ENCODE measurements at places on chromosomes 16 and 17.
A peak's percentile ranks its signal among the peaks of the same experiment; 100 is the strongest.

DNA sequence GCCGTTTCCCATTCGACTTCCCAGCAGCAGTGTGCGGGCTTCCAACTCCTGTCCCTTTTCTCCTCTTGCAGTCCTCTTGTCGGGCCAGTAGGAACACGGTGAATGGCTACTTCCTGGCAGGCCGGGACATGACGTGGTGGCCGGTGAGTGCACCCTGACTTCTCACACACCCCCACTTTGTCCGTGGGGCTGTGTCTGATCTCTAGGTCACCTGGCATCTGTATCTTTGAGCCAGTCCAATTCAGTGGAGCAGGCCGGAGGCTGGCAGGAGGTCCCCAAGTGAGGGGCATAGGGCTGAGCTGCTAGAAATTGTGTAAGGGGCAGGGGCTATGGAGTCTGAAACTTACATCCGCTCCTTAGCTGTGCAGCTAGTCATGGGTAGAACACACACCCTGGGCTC, 6.6 kb downstream of the SLC5A10 start:
- DNase-seq, result no peak

DNA sequence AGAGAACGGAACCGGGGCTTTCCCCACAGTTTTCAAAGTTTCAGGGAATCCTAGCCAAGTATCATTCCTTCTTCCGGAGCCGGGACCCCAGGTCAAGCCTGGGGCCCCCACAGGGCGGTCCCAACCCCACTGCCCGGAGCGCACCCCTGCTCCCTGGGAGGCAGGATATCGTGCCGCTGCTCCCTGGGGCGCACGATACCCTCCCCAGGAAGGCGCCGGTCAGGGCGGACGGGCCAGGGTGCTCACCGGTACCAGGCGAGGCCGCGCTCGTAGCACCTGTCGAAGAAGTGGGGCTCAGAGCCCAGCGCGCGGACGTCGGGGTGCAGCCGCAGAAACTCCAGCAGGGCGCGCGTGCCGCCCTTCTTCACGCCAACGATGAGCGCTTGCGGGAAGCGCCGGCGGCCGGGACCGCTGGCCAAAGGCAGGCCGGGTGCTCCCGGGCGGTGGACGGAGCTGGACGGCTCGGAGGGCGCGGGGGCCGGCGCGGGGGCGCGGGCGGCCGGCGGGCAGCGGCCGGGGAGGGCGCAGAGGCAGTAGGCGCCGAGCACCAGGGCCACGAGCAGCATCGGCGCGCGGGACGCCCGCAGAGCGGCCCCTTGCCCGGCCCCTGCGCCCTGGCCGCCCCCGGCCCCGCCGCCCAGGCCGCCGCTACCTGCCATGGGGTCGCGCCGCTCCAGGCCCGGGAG, 407 bp downstream of the HS3ST6 start:
- no peak for DNase-seq

GRCh38 chr16:65524997-65525396, 403.1 kb upstream of the CDH11 start:
- DNase-seq, result no peak

DNA sequence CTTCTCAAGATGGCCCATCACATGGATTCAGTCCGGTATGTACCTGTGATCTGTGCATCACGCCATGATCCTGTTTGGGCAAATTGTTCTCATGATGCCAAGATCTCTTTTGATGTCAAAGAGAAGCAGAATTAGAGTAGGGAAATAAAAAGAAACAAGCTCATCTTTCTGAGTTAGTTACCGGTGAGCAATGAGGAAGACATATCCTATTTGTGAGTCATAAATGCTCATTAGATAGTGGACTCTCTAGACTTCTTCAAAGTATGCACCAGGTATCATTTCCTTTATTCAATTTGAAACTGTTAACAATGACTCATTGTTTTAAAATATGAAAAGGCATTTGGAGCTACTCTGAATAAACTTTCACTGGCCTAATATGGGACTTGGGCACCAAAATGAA, 8.0 kb upstream of the KRTAP4-12 start:
- DNase-seq, result peak; percentile 22

GRCh38 chr16:18833707-18834505, 32.6 kb upstream of the ARL6IP1 start:
- DNase-seq, result no peak

- DNase-seq, result no peak
Measured at GRCh38 chr17:4064366-4064765, 78.5 kb downstream of the ZZEF1 start.

DNA sequence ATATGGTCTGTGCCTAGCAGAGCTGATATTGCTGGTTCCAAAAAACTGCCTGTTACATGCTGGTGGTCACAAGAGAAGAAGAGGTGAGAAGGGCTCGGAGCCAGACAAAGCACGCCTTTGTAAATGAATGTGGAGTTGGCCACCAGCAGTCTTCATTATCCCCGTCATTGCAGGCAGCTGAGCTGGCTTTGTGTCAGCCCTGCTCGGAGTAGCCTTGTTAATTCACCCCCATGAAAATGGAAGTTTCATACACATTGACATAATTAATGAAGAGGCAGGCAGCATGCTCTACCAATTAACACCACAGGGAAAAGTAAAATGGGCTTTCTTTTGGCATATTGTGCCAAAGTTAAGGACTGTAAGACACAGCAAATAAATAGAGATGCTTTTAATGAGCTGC, 113.7 kb upstream of the RBFOX1 start:
- no peak for DNase-seq

DNA sequence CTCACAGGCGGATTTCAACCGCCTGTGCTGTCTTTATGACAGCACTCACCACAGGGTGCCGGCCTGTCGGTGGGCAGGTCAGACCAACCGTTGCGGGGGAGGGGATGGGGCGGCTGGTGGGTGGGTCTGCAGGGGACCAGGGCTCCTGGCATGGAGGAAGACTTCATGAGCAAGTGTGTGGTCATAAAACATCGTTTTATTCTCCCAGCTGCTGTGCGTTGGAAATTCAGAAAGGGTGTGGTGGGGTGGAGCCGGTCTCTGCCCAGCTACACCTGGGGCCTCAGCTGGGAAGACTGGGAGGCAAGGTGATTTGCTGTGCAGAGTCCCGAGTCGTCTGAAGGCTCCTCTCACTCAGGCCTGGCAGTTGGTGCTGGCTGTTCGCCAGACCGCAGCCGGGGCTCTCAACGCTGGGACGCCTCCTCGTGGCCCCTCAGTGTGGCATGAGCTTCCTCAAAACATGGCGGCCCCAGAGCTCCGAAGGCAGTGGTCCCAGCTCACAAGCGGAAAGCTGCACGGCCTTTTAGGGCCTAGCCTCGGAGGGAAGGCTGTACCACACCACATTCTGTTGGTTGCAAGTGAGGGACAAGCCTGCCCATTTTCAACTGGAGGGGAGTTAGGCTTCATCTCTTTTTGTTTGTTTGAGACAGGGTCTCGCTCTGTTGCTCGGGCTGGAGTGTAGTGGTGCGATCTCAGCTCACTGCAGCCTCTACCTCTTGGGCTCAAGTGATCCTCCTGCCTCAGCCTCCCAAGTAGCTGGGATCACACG, 45.8 kb upstream of the GSE1 start:
- DNase-seq, result no peak

- peak; percentile 63 for DNase-seq
Measured at GRCh38 chr16:14302031-14302398, 230.9 kb downstream of the MRTFB start.

- no peak for DNase-seq
Measured at GRCh38 chr16:82824408-82824807, 197.6 kb downstream of the CDH13 start.

- DNase-seq, result no peak
Measured at GRCh38 chr16:48507886-48508285, 102.1 kb downstream of the N4BP1 start.

GRCh38 chr17:61380836-61381525, 18.7 kb upstream of the TBX2 start:
- no peak for DNase-seq

GRCh38 chr17:1643293-1643998, 2.1 kb downstream of the SCARF1 start:
- no peak for DNase-seq

- DNase-seq, result no peak
Measured at GRCh38 chr17:74271281-74271680, 2.8 kb upstream of the DNAI2 start.

GRCh38 chr16:67822511-67822910, 15.8 kb downstream of the TSNAXIP1 start:
- DNase-seq, result no peak

- DNase-seq, result no peak
Measured at GRCh38 chr17:37158290-37158689, 209.5 kb downstream of the AATF start.

- DNase-seq, result no peak
Measured at GRCh38 chr17:57455063-57455914, 199.0 kb downstream of the MSI2 start.

DNA sequence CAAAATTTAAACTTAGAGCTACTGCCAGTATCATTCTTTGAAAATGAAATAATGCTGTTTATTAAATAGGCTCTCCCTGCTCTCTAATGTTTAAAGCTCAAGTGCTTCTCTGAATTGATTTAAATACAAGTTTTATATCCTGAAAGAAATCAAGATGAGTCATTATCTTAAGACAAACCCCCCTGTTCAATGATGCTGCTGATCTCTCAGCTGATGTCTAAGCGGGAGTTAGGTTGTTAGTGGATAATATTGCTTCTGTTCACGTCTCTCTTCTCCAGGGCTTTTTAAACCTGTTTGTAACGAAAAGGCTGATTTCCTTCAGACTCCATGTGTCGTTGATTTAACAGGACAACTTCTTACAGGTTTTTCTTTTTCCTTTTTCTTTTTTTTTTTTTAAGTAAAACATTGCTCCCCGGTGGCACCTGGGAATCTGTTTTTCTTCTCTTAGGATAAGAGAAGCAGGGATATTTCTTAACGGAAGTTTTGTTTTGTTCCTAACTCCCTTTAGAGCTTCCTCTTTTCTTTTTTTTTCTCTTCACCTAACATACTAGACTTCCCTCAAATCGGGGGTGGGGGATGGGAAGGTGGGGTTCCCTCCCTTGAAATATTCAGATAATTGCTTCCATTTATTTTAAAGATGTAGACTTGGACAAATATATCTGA, 807 bp upstream of the LYRM9 start:
- no peak for DNase-seq

GRCh38 chr16:73430138-73430537, 382.2 kb upstream of the ZFHX3 start:
- DNase-seq, result no peak

DNA sequence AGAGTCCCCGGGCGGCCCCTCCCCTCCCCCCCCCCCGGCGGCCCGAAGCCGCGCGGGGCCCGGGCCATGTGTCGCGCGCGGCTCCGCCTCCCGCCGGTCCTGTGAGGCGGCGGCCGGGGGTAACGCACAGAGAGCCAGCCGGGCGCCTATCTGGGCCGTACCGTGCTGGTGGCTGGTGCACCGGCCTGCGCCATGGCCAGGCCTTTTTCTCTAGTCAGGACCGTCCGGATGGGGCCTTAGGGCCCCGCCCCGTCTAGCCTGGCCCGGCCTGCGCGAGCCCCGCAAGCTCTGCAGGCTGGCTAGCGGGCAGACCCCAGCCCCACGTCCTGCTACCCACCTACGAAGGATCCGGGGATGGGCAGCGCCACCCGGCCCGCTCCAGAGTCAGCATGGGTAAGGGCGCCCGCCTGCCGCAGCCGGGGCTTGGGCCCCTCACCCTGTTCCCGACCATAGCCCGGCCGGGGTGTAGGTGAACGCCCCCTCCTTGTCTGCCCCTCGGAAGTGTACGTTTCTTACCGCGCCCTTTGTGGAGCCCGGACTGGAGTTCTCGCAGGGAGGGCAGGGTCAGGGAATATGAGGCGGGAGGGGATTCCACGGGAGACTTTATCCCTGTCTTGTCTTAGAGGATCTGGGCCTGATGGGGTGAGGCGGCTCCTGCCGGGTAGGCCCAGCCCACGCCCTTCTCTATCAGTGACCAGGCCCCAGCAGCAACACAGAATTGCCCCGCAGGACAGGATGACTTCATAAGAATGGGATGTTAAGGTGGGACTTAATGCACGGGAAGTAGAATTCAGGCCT, at the start of gene CENPT:
Gene CENPT, minus strand, starts transcription at position 630 of the 798 bp plus-strand sequence. CDS start 13,834 bp downstream, outside the sequence.
- DNase-seq, result peak; percentile 62

- no peak for DNase-seq
Measured at GRCh38 chr16:67278773-67279295, 498 bp upstream of the PLEKHG4 start.

GRCh38 chr16:29675811-29676643, 3.0 kb upstream of the QPRT start:
- DNase-seq, result peak; percentile 43

DNA sequence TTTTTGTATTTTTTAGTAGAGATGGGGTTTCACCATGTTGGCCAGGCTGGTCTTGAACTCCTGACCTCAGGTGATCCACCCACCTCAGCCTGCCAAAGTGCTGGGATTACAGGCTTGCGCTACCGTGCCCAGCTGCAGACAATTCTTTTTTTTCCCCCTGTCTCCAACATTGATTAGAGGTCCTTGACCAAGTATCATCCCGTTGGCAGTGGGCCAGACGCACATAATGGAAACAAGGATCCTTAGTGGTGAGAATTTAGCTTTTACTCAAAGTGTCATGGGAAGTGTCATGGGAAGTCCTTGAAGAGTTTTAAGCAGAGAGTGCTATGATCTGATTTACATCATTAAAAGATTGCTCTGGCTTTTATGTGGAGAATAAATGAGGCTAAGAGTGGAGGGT, 2.1 kb upstream of the FBXO47 start:
- DNase-seq, result no peak

GRCh38 chr16:77788181-77789084, at the start of gene VAT1L:
VAT1L (plus strand) TSS chr16:77788564; CDS start chr16:77788683, 119 bp downstream.
- peak; percentile 56 for DNase-seq

GRCh38 chr16:1322407-1322806, 11.0 kb upstream of the BAIAP3 start:
- no peak for DNase-seq

GRCh38 chr17:10798332-10798749, 5.6 kb downstream of the TMEM238L start:
- DNase-seq, result no peak

DNA sequence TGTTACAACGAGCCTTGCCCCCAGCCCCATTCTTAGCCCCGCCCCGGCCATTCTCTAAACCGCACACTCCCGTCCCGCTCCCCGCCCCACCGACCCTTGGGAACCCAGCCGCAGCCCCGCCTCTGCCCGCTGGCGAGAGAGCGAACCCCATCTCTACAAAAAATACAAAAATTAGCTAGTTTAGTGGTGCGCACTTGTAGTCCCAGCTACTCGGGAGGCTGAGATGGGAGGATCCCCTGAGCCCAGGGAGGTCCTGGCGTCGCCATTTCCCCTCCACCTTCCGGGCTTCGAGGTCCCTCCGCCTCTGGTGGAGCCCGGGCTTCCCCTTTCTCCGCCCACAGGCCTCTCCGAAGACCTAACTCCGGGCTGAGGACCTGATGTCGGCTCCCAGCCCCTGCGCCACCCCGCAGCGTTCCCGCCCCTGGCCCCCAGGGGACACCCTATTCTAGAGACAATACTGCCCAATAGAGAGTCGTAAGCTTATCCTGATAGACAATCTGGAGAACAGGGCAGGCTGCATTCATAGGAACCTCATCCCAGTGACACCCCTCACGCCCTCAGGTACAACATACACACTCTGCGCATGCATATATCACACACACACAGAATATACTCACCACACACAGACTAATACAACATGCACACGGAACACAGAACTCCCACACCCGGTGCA, 480 bp upstream of the PROCA1 start:
- DNase-seq, result no peak

GRCh38 chr17:73226556-73227172, 33.8 kb downstream of the COG1 start:
- no peak for DNase-seq
